ENCODE measurements at places on chromosomes 1 and 21.

- no peak for DNase-seq
Measured at GRCh38 chr21:42614811-42615351, 38.5 kb upstream of the PDE9A start.

- no peak for DNase-seq
Measured at GRCh38 chr1:19435181-19435580, 50.2 kb downstream of the CAPZB start.

DNA sequence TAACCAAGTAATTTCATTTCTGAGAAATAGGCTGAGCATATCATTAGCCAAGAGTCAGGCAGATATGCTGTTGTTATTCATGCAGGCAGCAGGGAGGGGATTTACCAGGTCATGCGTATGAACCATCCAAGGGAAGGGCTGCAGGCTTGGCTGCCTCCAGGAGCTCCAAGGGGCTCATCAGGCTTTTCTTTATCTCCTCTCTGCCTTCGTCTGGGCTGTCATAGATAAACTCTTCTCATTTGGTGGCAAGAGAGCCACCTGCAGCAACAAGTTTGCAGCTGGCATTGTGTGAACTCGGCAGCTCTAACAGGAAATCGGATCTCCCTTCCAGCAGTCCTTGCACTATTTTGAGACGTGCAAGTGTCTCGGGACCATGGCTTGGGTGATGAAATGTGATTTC lies 7.5 kb downstream of the CCDC27 start:
- DNase-seq, result no peak

DNA sequence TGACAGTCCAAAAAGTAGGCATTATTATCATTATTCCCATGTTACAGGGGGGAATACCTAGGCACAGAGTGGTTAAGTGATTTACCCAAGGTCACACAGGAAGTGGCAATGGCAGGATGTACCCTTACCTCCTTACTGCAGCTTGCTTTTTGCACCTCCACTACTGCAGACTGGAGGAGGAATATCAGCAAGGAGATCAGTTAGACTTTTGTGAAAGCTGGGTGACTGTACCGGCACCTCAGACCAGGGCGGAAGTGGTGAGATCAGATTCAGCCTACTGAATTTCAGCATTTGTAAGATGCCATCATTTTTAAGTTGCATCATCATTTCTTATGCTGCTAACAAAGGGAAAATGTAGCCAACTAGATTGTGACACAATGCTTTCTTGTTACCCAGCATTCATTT lies 4.5 kb downstream of the ADARB1 start:
- peak; percentile 29 for DNase-seq

GRCh38 chr1:91803847-91804545 lies 82.0 kb downstream of the TGFBR3 start:
- peak; percentile 64 for DNase-seq

DNA sequence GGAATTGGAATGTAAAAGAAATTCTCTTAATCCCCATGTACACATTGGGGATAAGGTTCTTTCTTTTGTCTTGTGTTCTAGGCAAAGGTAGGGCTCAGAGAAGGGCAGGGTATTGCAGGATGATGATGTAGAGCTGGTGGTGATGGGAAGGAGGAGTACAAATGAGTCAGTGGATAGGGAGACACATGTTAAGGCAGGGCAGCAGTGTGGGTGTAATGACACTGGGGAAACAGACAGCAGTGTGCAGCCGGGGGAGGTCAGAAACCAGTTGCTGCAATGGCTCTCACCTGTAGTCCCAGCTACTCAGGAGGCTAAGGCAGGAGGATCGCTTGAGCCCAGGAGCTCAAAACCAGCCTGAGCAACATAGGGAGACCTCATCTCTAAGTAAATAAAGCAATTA lies 5.1 kb downstream of the NLRP3 start:
- no peak for DNase-seq

- peak; percentile 53 for DNase-seq
Measured at GRCh38 chr1:41919764-41920397, 1.2 kb upstream of the HIVEP3 start.

DNA sequence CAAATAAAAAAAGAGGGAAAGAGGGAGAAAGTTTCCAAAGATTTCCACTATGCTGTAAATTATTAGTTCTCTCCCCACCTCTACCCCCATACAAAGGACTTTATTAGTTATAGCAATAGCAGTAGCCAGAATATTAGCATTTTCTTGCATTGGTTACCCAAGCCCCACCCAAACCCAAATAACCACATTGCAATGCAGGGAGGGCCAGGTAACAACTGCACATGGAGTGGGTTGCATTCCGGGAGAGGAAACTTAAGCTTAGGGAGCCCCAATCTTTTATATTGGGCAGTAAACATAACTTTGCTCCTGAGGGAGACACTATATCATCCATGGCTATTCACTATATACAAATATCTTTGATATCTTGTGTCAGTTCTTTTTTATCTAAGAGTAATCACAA lies 6.0 kb downstream of the ADIPOR1 start:
- DNase-seq, result no peak

GRCh38 chr1:148372731-148373130 lies 110.4 kb downstream of the PPIAL4G start:
- DNase-seq, result no peak

DNA sequence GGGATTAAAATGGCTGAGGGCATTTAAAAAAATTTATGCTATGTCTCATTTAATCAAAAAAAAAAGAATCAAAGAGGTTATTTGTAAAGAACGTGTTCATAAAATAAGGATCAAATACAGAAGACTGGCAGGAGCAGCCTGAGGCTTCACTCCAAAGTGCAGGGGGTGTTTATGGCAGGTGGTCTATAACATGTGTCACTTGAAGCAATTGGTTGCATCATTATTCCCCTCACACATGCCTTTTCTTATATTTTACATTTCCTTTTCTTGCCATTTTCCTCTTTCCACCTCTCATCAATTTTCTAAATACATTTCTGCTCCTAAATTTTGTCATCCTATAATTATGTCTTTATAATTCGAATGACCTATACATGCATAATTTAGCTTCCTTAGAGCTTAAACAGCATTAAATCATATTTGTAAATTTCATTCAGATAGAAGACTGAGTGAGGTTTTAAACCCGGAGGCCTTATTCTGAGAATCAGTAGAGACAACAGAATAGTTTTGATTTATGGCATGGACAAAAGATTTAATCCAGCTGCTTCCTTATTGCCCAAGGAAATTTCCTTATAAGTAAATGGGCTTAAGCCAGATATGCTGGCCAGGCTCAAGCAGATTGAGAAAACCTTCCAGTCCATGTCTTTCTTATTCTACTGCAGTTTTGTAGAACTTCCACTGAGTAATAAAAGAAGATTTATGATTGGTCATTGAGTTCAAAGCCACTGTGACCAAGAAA lies 322.8 kb downstream of the TGFB2 start:
- DNase-seq, result no peak

- no peak for DNase-seq
Measured at GRCh38 chr1:21165646-21166045, 11.1 kb downstream of the EIF4G3 start.

- DNase-seq, result no peak
Measured at GRCh38 chr1:221732052-221732451, 9.8 kb downstream of the DUSP10 start.

DNA sequence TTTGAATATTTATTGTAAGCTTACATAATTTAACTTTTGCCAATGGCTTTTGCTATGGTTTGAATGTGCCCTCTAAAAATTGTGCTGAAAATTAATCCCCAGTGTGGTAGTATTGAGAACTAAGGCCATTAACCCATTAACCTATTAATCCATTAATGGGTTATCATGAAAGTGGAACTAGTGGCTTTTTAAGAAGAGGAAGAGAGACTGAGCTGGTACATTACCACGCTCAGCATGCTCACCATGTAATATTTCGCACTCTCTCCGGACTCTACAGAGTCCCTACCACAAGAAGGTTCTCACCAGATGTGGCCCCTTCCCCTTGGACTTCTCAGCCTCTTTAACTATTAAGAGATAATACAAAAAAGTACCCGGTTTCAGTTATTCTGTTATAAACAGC lies 164.4 kb upstream of the ZRANB2 start:
- no peak for DNase-seq

- DNase-seq, result no peak
Measured at GRCh38 chr1:30324251-30325084, 398.9 kb downstream of the MATN1 start.

- DNase-seq, result no peak
Measured at GRCh38 chr1:31105646-31106045, 40.1 kb upstream of the PUM1 start.

- no peak for DNase-seq
Measured at GRCh38 chr21:38625000-38625399, 126.7 kb upstream of the ERG start.

GRCh38 chr1:30904962-30905335 lies 3.6 kb downstream of the SDC3 start:
- DNase-seq, result no peak

DNA sequence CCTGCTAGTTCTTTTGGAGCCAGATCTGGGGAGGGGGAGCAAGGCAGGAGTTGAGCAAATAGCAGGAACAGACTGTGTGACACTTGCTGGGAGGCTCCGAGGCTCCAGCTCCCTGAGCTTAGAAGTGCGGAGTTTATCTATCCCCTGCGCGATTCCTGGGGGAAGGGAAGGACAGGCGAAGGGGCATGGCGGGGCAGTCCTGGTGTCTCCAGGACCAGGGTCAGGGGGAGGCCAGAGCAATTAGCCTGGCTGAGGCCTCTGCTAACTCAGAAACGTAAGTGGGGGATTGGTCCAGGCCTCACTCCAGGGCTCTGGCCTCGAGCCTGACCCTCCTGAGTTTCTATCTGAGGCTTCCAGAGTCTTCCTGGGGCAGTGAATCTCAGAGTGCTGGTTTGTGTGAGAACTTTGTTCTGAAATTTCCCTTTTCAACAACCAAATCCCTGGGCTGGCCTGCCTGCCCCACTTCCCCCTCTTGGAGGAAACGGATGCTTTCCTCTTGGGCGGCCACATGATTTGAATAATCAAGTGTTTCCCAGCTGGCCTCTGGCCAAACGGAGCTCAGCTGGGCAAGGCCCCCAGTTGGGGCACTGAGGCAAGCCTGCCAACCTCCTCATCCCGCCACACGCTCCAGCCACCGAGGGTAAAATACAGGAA lies 15.6 kb downstream of the ALPL start:
- DNase-seq, result no peak

- DNase-seq, result no peak
Measured at GRCh38 chr1:211609120-211610024, 30.4 kb upstream of the SLC30A1 start.

DNA sequence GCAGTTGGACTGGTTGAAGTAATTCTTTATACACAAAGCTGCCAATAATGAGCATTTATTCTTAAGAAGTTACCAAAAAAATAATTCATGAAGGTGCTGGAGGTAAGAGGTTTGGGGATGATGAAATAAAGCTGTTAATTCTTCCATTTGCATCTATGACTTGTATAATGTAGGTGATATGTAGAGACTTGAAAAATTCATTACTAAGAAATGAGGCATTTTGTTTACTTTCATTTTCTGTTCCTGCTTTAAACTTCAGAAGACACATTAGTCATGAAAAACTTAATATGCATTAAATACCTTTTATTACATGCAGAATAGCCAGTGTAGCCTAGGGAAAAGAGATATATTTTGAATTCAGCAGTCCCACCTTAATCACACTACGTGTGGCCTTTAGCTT lies 214.2 kb downstream of the SLC44A5 start:
- no peak for DNase-seq

DNA sequence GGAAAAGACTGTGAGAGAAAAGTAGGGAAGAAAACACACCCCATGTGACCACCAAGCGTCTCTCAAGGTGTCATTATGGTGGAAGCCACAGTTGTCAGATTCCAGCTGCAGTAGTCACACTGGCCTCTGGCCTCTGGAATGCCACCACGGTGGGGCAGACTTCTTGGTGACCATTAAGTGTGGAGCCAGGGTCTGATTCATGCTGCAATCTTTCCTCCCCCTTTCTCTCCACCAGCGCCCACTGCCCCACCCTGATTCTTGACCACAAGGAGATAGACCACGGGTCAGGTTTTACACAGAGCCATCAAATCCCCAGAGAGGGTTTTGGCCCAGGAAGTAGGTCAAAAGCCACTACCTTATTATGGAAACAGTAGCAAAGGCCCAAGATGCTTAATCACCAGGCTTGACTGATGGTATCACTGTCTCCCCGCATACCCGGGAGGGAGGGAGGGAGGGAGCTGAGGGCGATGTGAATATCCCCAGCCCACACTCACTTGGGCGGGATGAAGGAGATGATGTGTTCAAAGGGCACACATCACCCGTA lies 52.7 kb upstream of the GRHL3 start:
- DNase-seq, result no peak

DNA sequence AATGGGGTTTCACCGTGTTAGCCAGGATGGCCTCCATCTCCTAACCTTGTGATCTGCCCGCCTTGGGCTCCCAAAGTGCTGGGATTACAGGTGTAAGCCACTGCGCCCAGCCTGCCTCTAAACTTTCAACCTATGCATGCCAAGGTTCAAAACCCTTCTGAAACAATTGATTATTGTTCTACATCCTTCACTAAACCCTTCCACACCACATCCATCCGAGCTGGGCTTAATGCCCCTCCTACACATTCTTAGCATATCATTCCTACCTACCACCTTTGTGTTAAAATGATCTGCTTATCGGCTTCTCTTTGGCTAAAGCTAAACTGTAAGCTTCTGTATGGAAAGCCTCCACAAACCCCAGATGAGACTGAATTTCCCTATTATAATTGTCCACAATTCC lies 40.8 kb upstream of the DOCK7 start:
- DNase-seq, result no peak

- no peak for DNase-seq
Measured at GRCh38 chr1:17084787-17085186, 31.0 kb upstream of the SDHB start.

- no peak for DNase-seq
Measured at GRCh38 chr1:30842697-30843354, 65.7 kb downstream of the SDC3 start.

GRCh38 chr1:245873883-245874671 lies 633.0 kb downstream of the SMYD3 start:
- no peak for DNase-seq

- DNase-seq, result no peak
Measured at GRCh38 chr1:65011983-65012382, 45.6 kb upstream of the JAK1 start.

DNA sequence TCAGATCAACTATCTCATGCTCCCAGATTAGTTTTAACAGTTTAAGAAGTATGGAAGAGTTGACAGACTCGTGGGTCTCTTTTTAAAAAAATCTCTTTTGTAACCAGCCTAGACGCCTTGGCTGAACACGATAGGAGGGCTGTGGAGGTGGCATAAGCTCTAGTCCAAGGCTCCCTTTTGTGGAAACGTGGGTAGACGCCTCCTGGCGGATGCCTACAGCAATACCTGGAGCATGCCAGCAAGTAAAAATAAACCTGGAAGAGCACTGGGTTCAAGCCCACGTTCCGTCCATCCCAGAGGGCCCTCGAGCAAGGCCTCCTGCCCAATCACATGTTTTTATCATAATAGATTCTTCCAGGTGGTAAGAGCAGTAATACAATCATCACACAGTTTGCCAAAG lies 87.9 kb downstream of the RGS7 start:
- no peak for DNase-seq

- no peak for DNase-seq
Measured at GRCh38 chr1:110111081-110111480, 1.2 kb upstream of the UBL4B start.

GRCh38 chr1:18020021-18020817 lies 87.4 kb upstream of the IGSF21 start:
- no peak for DNase-seq
